Progenitor cell of endocrine pancreas (in vitro differentiated cells): ENCODE measurements at places on chromosomes 13 and 19. TPM values are rescaled to one million over a fixed set of nuclear protein-coding genes. Genes with fewer than 3 reads are reported as not detected.

MRPL54 gene
- 38.6 and 39.8 TPM in 2 replicates for total RNA-seq

ZNF835 gene
- total RNA-seq: 0.17 and 0.29 TPM in 2 replicates

PPP1R37 gene
- total RNA-seq: 44.8 and 45.8 TPM in 2 replicates

TMEM238 gene
- total RNA-seq: 5.0 and 5.6 TPM in 2 replicates

SYT3 gene
- total RNA-seq: 0.91 and 1.8 TPM in 2 replicates

TUBB4A gene
- total RNA-seq: 41.7 and 43.4 TPM in 2 replicates

DNA sequence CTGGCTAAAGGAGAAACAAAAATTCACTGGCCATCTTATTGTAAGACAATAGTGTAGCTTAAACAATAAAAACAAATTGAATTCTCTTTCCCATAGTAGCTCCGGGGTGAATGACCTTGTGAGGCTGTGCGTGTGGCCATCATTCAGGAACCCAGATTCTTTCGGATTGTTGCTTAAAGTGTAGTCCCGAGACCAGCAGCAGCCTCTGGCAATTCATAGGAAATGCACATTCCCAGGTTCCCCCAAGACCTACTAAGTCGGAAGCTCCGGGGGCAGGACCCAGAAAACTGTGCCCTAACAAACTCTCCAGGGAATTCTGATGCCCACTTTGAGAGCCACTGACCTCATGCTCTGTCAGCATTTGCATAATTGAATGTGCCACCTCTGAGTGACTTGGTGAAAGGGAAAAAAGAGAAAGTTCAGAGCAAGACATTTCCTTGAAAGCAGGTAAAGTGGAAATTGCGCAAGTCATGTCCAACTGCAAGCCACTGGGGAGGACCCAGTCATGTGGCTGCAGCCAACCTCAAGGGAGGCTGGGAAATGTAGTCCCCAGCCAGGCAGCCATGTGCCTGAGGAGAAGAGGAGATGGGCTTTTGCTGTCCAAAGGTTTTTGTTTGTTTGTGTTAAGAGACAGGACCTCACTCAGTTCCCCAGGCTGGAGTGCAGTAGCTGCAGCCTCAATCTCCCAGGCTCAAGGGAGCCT, 50.7 kb upstream of the PNMA8B start:
- peak overlapping the region; percentile 59 for H3K27ac ChIP-seq
- H3K4me1 ChIP-seq: peaks cover 2% of the 10 kb centered on the region
- DNase-seq: no peak
- H3K4me3 ChIP-seq: peak overlapping the region; percentile 67

GRCh38 chr19:50025794-50026549, at the start of gene ZNF473:
Gene ZNF473 (plus strand): TSS chr19:50026005. CDS start chr19:50031083, 5,078 bp downstream.
- H3K27me3 ChIP-seq: no peaks in the 10 kb centered on the region
- peak within 1 kb of the TSS; percentile 98 for H3K27ac ChIP-seq
- peaks cover 13% of the 10 kb centered on the region for H3K4me1 ChIP-seq
- peak within 1 kb of the TSS; percentile 98 for H3K4me3 ChIP-seq

GRCh38 chr13:85700906-85701305, 98.3 kb downstream of the SLITRK6 start:
- DNase-seq: no peak
- no peaks in the 10 kb centered on the region for H3K27me3 ChIP-seq
- H3K36me3 ChIP-seq: peaks cover 2% of the 10 kb centered on the region
- H3K4me3 ChIP-seq: no peak overlapping the region

- H3K27ac ChIP-seq: no peak overlapping the region
- no peak for DNase-seq
- peaks cover under 1% of the 10 kb centered on the region for H3K36me3 ChIP-seq
- peaks cover 65% of the 10 kb centered on the region for H3K27me3 ChIP-seq
- H3K4me3 ChIP-seq: no peak overlapping the region
Measured at GRCh38 chr19:55146705-55147273, 2.2 kb downstream of the TNNT1 start.

- no peaks in the 10 kb centered on the region for H3K27me3 ChIP-seq
- H3K36me3 ChIP-seq: no peaks in the 10 kb centered on the region
- peak overlapping the region; percentile 13 for H3K27ac ChIP-seq
- H3K4me3 ChIP-seq: no peak overlapping the region
- no peak for DNase-seq
Measured at GRCh38 chr13:73399347-73400216, 340.8 kb downstream of the KLF5 start.

DNA sequence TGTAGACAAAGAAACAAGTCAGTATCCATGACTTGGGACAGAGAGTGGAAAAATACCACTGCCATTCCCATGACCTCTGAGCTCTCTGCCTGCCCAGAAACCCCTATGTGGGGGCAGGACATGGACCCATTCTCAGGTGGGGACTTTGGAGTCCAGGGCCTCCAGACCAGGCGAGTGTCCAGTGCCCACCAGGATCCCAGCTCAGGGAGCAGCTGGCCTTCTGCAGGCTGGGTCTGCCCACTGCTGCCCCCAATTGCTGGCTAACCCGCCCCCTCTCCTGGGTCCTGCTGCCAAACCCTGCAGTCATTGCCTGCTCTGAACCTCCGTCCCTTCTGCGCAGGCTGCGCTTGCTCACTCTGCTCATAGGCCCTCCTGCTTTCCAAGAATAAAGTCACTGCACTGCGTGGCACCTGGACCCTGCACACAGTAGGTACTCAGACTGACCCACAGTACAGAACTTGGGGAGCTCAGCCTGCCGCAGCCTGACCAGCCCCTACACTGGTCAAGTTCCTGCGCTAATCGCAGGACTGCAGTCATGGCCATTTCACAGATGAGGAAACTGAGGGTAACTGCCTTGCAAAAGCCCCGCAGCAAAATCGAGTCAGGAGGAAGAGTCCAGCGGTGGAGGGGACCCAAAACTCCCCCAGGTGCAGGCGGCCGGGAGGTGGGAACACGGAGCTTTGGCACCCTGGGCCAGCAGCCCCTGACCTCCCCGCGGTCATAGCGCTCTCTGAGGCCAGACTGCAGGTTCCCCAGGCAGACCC, 774 bp downstream of the SLC7A10 start:
- H3K36me3 ChIP-seq: peaks cover 12% of the 10 kb centered on the region
- peak overlapping the region; percentile 38 for H3K4me3 ChIP-seq
- H3K27ac ChIP-seq: no peak overlapping the region

- peak; percentile 77 for DNase-seq
- no peaks in the 10 kb centered on the region for H3K4me1 ChIP-seq
- H3K27ac ChIP-seq: peak within 1 kb of the TSS; percentile 100
- H3K27me3 ChIP-seq: no peaks in the 10 kb centered on the region
- H3K4me3 ChIP-seq: peak within 1 kb of the TSS; percentile 99
Measured at GRCh38 chr19:51887522-51888498, at the start of gene ZNF577. Gene ZNF577 (minus strand): TSS chr19:51887951. CDS start chr19:51880382, 7,569 bp downstream.

GRCh38 chr13:85521657-85522056, 277.6 kb downstream of the SLITRK6 start:
- peaks cover 14% of the 10 kb centered on the region for H3K4me1 ChIP-seq
- H3K27ac ChIP-seq: no peak overlapping the region
- peaks cover 1% of the 10 kb centered on the region for H3K36me3 ChIP-seq

GRCh38 chr13:95620030-95620824, 24.3 kb downstream of the DZIP1 start:
- H3K4me3 ChIP-seq: no peak overlapping the region
- H3K27me3 ChIP-seq: no peaks in the 10 kb centered on the region
- H3K27ac ChIP-seq: no peak overlapping the region
- no peak for DNase-seq
- peaks cover 21% of the 10 kb centered on the region for H3K36me3 ChIP-seq
- peaks cover 6% of the 10 kb centered on the region for H3K4me1 ChIP-seq

- DNase-seq: peak; percentile 28
- H3K27ac ChIP-seq: no peak overlapping the region
- H3K27me3 ChIP-seq: peaks cover 64% of the 10 kb centered on the region
- H3K4me3 ChIP-seq: peak overlapping the region; percentile 76
Measured at GRCh38 chr19:32041681-32042292, 303.6 kb upstream of the ZNF507 start.

DNA sequence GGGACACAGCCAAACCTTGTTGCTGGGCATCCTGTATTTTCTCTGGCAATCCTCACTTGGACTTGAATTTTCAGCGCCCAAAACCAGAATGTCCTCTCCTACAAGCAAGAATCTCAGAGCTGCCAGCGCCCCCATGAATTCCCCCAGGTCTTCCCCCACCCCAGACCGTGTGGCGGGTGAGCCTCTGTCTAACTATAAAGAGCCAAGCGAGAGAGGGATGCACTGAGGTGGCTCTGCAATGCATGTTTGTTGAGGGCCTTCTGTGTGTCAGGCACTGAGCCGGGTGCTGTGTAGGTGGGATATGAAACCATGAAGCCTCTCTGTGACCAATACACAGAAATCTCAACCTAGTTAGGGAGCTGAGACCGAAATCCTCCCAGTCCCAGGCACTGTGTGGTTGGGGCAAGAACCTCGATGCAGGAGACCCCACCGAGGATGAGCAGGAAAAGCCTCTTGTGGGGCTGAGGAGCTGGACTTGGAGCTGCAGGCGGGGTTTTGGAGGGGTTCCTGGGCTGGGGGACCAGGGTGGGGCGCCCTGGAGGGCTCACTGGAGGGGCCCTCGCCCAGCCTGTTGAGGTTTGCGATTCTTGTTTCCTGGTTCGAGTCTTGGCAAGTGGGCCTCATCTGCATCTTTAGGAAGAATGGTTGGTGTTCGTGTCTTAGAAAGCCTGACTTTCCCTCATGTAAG, 12.4 kb upstream of the PROZ start:
- H3K27ac ChIP-seq: no peak overlapping the region
- no peak overlapping the region for H3K4me3 ChIP-seq
- H3K36me3 ChIP-seq: peaks cover 2% of the 10 kb centered on the region

GRCh38 chr19:8158411-8159074, 9.2 kb upstream of the FBN3 start:
- H3K4me1 ChIP-seq: peaks cover 5% of the 10 kb centered on the region
- DNase-seq: peak; percentile 38
- H3K36me3 ChIP-seq: no peaks in the 10 kb centered on the region
- no peak overlapping the region for H3K27ac ChIP-seq
- H3K27me3 ChIP-seq: peaks cover 12% of the 10 kb centered on the region

DNA sequence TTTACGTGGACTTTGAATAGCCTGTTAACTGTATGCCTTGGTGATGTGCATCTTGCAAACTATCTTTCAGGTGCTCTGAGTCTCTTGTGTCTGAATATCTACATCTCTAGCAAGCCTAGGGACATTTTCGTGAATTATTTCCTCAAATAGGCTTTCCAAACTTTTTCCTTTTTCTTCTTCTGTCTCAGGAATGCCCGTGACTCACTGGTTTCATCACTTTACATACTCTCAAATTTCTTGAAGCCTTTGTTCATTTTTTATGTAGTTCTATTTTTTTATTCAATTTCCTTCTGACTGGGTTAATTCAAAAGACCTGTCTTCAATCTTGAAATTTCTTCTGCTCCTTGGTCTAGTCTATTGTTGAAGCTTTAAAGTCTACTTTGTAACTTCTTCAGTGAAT, 332.2 kb downstream of the OXGR1 start:
- no peaks in the 10 kb centered on the region for H3K36me3 ChIP-seq
- H3K4me3 ChIP-seq: no peak overlapping the region
- no peaks in the 10 kb centered on the region for H3K27me3 ChIP-seq
- DNase-seq: no peak
- H3K27ac ChIP-seq: no peak overlapping the region

GRCh38 chr13:111166882-111167675, 52.0 kb downstream of the ARHGEF7 start:
- no peak for DNase-seq
- H3K27ac ChIP-seq: peak overlapping the region; percentile 57
- H3K4me3 ChIP-seq: no peak overlapping the region
- H3K4me1 ChIP-seq: peaks cover 17% of the 10 kb centered on the region
- H3K36me3 ChIP-seq: peaks cover 13% of the 10 kb centered on the region

DNA sequence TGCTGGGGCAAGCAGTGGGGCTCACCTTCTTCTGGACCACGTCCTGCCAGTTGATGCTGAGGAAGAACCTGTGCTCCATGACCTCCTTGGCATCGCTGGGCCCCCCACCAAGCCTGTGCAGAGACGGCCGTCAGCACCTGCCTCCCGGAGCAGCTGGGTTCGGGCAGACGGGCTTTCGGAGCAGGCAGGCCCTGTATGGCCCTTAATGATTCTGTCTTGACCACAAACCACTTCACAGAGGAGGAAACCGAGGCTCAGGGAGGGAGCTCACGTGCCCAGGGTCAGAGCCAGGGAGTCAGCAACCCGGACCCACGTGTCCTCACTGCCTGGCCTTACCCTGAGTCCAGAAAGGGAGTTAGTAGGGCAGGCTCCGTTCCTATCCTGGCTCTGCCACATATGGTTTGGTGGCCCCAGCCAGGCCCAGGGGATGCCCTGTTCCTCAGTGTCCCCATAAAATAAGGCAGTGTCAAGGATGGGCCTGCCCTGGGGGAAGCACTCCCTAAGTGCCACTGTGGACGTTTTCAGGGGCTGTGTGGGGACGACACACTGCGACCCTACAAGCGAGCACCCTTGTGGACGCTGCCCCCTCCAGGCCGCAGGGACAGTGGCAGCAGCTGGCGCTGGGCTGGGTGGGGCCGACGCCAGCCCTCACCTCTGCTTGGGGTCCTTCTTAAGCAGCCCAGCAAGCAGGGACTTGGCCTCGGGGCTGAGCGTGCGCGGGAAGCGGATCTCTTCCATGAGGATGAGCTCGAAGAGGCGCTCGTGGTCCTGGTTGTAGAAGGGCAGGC, 8.9 kb upstream of the CCNP start:
- H3K36me3 ChIP-seq: peaks cover 4% of the 10 kb centered on the region
- H3K27ac ChIP-seq: no peak overlapping the region
- no peak for DNase-seq
- peaks cover 8% of the 10 kb centered on the region for H3K4me1 ChIP-seq
- no peak overlapping the region for H3K4me3 ChIP-seq

DNA sequence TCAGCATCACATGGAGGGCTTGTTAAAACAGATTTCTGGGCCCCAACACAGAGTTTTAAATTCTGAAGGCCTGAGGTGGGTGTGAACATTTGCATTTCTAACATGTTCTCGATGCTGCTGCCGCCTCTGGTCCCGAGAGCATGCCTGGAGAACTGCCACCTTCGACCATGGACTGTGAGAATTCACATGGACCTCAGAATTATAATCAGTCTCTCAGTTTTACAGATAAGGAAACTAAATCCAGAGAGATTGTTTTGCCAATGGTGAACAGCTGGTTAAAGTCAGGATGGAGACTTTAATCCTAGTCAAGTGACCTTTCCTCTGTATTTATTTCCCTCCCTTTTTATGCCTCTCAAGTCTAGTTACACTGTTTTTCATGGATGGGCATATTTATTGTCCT, 14.7 kb downstream of the ALOX5AP start:
- peaks cover 24% of the 10 kb centered on the region for H3K27me3 ChIP-seq
- no peak overlapping the region for H3K4me3 ChIP-seq
- no peak for DNase-seq
- H3K4me1 ChIP-seq: peaks cover 14% of the 10 kb centered on the region

DNA sequence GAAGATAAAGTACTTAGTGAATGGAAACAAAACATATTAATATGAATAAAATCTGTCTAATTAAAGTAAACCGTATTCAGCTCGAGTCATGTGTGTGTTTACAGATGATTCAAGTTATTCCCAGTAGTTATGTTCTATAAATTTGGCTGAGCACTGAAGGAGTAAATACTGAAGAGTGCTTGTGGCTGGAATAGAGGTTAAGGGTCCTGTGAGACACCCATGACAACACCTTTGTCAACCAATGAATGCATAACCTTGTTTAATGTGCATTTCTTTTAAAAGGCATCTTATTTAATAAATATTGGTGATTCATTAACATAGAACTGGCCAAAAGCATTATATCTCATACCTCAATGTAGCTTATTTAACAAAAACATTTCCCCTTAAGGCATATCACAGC, 577.8 kb upstream of the SLITRK5 start:
- no peaks in the 10 kb centered on the region for H3K4me1 ChIP-seq
- H3K27ac ChIP-seq: no peak overlapping the region
- no peak overlapping the region for H3K4me3 ChIP-seq
